ENCODE measurements at places on chromosomes 4 and X.

DNA sequence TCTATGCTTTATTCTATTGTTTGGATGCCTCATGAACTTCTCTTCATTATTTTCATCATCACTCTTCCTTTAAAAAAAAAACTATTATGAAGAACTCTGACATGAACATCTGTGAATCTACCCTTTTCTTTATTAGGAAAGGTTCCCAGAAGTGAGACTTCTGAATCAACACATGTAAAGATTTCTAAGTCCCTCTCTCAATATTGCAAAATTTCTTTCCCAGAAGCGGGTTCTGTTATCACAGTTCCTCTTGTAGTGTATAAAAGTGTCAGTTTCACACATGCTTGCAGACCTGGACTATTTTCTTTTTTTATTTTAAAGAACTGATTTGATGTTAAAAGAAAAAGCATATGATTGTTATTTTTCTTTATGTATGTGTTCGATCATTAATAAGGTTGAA lies 330.8 kb upstream of the KLF3 start:
- no peak for DNase-seq

GRCh38 chr4:24632011-24632410 lies 47.7 kb upstream of the DHX15 start:
- DNase-seq = no peak

GRCh38 chr4:68592673-68593072 lies 16.6 kb upstream of the UGT2B17 start:
- no peak for DNase-seq

GRCh38 chrX:136762820-136763452 lies 17.8 kb downstream of the ARHGEF6 start:
- no peak for DNase-seq

GRCh38 chrX:19555236-19555635 lies 39.9 kb upstream of the MAP3K15 start:
- DNase-seq = no peak

DNA sequence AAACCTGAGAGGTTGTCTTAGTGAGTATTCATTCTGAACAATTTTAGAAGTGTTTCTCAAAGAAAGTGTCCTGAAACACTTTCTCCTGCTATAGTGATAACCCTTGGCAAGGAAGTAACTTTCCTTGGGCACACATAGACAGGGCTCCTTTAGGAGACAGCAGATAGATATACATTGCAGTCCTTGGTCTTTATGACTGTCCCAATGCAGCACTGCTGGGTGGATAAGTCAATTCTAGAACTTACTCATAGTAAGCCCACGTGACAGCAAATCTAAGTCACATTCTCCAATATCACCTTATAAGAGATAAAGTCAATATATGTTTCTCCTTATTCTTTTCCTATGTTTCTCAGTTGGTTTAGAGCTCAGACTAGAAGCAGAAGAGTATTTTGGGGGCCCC lies 46.7 kb downstream of the GPRASP3 start:
- no peak for DNase-seq

- no peak for DNase-seq
Observed at GRCh38 chr4:3128976-3129375, 54.5 kb downstream of the HTT start.

DNA sequence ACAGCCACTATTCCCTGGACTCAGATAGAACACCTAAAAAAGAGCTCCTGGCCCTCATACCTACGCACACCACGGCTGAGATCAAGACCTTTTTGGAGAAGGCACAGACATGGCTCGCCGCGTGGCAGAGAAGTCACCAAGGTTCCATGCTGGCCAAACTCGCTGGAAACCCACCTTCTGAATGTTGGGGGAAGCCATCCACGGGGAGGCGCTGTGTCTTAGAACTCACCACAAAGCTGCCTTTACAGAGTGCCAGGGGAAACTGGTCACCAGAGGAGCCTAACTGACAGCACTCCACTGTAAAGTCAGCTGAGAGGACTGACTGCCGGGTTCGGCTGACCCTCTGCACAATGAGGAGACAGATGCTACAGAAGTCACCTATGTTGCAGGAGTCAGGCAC lies 97.9 kb downstream of the NEUROG2 start:
- DNase-seq = peak; percentile 78

GRCh38 chrX:118528071-118528737 lies 32.6 kb downstream of the DOCK11 start:
- DNase-seq = no peak

- DNase-seq = peak; percentile 81
Observed at GRCh38 chrX:109732807-109733612, at the start of gene ACSL4. TSS of gene ACSL4 (minus strand) at chrX:109733257. CDS start at chrX:109683363, 49,894 bp downstream.

GRCh38 chr4:136650541-136651277 lies 881.6 kb downstream of the PCDH18 start:
- no peak for DNase-seq

DNA sequence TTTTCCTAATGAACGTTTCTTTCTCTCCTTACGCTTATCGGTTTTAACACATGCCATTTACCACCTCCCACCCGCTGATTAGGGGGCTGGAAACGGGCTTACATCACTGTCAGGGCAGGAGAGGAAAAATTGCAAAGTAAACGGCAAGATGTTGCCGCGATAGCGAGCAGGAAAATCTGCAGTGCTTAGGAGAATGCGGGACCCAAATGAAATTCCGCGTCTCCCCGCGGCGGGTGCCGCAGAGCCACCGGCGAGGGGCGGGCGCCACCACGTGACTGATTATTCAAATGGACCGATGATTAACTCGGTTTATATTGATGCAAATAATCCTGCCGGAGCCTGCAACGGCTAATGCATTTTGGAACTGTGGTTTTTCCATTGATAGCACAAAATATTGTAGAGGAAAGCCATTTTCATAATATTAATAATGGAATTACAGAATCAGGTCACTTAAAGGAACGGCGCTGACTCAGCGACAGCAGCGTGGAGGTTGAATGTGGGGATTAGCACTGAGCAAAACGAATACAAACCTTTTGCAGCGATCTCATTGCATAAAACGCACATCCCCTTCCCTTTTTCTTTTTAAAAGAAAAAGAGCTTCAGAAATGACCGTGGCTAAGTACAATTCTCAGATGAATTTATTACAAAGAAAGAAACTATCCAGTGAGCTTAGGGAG lies 224.2 kb downstream of the STIM2 start:
- DNase-seq = peak; percentile 76

GRCh38 chr4:57973819-57974218 lies 863.6 kb upstream of the IGFBP7 start:
- no peak for DNase-seq

DNA sequence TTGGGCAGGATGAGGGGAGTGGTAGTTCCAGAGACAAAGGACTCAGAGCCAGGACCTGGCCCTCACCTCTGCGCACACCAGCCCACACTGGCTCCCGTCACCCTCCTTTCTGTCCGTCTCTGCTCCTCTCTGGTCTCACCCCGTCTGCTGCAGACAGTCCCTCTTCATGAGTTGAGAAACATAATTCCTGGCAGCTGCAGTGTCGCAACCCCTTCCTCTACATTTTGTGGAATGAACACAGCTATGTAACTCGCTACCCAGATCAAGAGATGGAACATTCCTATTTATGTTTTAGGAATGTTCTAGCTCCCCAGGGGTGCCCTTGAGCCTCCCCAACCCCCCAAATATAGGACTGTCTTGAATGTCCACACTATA lies 59.3 kb downstream of the SHROOM2 start:
- no peak for DNase-seq

DNA sequence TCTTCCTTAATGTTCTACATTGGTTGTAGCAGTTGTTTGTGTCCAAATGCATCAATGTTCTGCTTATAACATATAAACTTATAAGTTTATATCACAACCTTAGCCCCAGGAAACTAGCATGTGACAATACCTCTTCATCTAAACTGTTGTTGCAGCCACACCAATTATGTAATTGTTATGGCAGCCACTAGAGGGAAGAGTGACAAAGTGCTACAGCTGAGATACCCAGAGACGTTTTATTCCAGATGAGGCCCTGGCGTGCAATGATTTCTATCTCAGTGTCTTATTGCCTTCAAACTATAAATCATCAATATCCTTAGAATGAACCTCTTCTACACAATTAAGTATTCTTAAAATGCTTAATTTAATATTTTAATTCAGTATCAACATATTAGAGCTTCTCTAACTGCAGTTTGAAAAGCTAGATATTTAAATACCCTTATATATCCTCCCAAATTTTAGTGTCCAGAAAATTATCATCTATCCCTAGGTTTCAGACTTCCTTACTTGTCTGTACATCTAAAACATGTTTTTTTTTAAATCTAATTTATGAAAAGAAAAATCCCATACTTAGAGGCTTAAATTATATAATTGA lies 171.6 kb downstream of the PCDH10 start:
- peak; percentile 60 for DNase-seq

DNA sequence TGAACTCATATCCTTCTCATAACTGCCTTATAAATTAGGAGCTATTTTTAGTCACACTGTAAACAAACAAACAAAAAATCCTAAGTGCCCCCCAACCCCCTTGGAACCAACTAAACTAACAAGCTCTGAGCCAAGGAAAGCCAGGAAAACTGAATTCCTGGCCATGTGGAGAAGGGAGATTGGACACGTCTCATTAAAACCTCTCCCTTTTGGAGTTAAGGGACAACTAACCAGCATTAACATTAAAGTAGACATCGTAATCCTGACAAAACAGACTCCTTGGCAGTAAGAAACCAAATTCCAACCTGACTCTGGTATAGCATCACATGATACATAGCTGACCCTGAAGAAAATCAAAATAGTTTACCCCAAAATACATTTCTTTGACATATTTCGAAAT lies 937.1 kb upstream of the GRIA3 start:
- DNase-seq = no peak

- DNase-seq = no peak
Observed at GRCh38 chrX:29275928-29276327, 688.7 kb downstream of the IL1RAPL1 start.

DNA sequence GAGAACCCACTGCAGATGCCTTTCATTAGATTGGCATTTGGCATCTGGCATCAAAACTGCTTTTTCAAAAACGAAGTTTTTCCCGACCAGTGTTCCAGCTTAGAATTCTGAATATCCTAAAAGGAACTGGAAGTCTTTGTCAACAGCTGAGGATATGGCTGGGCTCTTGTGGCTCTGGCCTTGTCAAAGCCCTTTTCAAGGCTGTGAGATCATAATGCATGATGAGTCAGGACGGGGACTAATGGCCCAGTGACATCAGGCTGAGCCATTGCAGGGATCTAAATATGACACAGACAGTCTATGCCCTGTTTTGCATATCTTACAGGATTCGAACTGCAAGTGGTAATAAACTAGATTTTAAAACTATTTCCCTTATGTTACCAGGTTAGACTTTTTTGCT lies 306.4 kb downstream of the PTTG2 start:
- no peak for DNase-seq

DNA sequence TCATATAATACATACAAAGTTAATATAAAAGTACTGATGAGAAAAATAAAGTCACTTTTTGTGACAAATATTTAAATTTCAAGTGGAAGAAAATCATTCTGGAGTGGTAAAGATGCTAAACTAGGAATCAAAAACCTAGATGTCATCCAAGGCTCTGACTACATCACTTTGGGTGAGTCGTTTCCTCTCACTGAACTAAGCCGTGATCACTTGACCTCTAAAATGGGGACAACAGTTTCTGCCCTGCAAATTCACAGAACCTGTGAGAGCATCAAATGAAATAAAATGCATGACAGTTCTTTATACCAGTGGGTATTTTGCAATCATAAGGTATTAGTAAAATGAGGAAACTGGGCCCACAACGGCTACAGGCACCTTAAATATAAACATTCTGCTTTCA lies 63.8 kb downstream of the PRDM5 start:
- no peak for DNase-seq

GRCh38 chr4:109319684-109320083 lies 17.2 kb upstream of the COL25A1 start:
- no peak for DNase-seq

- peak; percentile 7 for DNase-seq
Observed at GRCh38 chrX:76127341-76127740, 45.5 kb upstream of the PBDC1 start.

GRCh38 chr4:38013461-38014366 lies 53.5 kb downstream of the PTTG2 start:
- DNase-seq = no peak

GRCh38 chr4:182547435-182547834 lies 304.2 kb downstream of the TENM3 start:
- DNase-seq = no peak

DNA sequence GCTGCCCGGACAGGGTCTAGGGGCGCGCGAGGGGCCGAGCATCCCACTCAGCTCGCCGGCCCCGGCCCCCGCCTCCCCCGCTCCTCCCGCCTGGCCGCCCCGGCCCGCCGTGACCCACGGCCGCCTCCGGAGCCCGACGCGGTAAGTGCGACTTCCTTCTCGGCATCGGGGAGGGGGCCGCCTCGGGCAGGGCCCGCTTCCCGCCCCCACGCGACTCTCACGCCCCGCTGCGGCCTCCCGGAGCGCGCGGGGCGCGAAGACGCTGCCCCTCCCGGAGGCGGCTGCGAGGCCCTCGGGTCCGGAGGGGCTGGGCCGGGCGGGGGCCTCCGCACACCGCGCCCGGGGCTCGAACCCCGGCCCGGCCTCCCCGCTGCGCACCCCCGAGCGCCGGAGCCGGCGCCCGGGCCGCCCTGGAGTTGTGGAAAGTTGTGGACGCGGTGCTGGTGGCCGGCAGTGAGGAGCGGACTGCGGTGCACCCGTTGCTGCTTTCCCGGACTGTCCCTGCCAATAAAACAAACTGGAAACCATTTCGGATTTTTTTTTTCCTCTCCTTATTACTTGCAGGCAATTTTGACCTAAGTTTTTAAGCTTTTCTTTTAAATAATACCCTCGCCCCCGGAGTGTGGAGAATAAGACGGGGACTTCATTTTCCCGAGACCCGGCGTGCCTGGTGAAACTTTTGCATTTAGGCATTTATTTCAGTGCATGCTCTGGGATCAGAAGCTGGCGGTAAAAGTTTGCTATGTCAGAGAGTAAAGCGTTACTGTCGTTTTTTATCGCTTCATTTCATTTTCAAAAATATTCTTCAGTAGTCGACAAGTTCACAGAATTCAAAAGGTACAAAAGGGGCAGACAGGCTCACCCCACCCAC lies 13.0 kb upstream of the TMEM156 start:
- DNase-seq = peak; percentile 57

DNA sequence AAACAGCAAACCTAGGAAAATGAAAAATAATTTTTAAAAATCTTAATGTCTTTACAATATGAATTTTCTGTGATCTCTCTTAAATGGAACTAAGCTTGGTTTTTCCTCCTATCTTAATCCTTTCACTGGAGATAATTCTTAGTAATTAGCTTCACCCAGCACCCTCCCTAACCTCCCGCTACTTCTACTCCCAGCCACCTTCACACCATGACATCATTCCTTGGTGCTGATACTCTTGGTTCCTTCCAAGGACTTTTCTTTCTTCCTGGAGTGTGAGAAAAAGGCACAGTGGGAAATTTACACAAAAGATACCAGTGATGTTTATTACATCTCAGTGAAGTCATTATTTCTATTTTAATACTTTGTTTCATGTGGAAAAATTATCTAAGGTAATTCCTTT lies 163.6 kb upstream of the PLAC1 start:
- no peak for DNase-seq

DNA sequence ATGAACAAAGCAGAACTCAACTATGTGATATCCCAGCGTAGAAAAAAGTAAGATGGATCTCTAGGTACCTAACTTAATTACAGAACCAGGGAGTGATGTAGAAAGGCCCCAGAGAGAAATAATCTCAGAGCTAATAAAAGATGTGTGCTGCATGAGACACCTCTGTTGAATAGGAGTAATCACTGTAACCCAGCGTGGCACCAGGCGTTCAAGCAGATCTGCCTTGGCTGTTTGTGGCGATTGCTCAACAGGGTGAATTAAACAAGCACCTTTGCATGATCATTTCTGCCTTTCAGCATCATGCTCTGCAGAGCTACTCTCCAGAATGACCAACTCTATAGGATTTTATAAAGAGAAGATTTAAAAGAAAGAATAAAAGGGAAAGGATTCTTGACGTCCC lies 81.7 kb upstream of the KCNIP4 start:
- peak; percentile 5 for DNase-seq

GRCh38 chr4:30610361-30610760 lies 109.8 kb upstream of the PCDH7 start:
- no peak for DNase-seq
